ENCODE measurements at places on chromosomes 7 and 10.

DNA sequence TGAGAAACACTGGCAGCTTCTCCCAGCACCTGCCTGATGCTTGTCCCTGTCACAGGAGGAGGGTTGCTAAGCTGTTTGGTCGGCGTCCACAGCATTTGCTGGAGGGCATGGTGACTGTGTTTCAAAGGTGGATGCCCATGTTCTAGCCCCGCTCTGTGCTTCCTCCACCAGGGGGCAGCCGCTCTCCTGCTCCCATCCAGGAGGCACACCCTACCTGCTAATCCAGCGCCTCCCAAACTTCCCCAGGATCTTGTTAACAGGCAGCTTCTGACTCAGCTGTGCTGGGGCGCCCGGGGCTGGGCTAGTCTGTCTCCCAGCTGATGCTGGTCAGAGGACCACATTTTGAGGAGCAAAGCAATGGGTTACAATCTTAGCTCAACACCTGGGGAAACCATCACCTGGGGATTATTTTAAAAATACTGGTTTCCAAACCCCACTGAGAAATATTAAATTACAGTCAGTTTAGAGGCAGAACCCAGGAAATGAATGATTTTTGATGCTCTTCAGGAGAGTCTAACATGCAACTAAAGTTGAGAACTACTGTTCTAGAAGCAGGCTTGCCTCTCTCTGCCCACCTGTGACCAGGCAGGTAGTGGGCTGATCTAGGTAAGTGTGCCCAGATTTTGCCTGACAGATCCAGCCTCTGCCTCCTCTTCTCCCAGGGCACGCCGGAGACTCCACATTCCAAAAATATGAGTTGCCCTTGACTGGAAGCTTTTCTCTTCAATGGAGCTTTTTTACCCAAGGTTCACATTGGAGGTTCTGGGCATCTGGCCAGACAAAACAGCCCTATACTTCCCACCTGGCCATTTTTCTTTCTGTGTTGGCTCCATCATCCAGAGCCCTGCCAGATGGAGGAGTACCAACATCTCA, 92.7 kb upstream of the GPR26 start:
- peak; percentile 45 for DNase-seq

- peak; percentile 88 for DNase-seq
Observed at GRCh38 chr10:128210215-128211063, 84.2 kb upstream of the MKI67 start.

- DNase-seq: no peak
Observed at GRCh38 chr10:30121401-30121800, 62.0 kb upstream of the JCAD start.

- no peak for DNase-seq
Observed at GRCh38 chr10:73800560-73801252, 10.7 kb downstream of the NDST2 start.

GRCh38 chr7:36096460-36097095, 56.5 kb upstream of the EEPD1 start:
- no peak for DNase-seq

DNA sequence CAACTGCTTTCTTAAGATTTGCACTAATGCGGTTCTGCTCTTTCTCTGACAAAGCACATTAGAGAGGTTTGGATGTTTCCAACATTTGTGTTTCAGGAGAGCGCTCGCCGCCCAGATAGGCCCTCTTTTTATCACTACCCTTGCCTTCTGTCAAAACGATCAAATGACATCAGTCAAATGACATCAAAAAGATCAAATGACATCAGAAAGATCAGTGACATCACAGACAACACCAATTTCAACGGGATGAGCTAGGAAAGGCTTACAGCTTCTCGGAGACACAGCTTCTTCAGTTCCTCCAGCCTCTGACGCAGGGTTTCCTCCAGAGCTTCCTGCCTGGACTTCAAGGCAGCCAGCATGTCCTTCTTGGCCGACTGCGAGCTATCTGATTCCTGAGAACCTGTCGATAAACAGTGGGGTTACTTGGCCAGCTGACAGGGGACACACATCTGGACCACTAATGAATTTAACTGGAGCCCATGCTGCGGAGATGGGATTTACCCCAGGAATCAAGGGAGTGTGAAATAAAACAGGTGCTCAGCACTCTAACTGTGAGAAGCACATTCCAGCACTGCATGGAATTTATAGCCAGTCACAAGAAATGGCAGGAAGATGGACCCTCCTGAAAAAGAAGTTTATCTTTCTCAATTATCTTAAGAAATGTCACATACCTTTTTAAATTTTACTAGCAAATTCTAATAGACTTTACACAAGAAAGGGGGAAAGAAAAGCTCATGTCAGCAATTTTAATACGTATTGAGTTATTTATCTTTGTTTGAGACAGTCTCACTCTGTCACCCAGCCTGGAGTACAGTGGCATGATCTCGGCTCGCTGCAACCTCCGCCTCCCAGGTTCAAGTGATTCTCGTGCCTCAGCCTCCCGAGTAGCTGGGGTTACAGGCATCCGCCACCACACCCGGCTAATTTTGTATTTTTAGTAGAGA, 88.2 kb downstream of the PRPF18 start:
- no peak for DNase-seq

- no peak for DNase-seq
Observed at GRCh38 chr10:88383276-88383675, 199.8 kb downstream of the RNLS start.

- DNase-seq: no peak
Observed at GRCh38 chr10:103666762-103667150, 173.3 kb downstream of the NEURL1 start.

- DNase-seq: no peak
Observed at GRCh38 chr7:27661811-27662489, 733 bp downstream of the HIBADH start.

DNA sequence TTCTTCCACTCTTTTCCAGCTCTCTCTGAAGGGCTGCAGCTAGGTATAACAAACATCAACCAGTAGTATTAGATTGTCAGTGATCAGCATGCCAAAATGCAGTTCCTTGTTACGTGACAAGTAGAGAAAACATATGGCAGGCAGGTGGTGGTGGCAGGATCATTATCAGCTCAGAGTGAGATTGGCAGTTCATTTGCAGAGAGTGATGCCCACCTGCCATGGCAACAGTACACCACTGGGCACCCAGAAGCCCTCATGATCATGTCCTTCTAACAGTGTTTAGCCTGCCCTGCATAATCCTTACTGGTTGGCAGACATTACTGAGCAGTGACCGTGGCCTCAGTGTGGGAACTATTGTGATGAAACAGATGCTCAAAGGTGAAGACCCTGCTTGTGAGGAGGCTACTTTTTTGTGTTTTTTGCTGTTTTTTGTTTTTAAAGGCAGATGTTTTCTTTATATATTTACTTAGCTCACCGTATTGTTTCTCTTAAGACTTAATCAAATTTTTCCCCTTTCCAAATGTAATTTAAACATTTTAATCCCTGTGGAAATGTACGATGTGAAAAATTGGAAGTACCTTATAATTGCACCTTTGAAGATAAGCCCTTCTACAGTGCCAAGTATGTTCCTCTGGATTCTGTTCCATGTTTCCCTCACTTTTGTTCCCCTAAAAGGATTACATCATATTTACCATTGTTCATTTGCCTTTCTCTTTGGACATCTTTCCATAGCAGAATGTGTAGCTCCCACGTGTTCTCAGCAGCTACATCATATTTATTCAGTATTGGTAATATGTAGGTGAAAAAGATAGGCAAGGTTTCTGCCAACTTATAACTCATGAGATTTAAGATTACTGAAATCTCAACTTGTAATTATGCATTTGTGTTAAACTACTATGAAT, 179.6 kb downstream of the SND1 start:
- DNase-seq: no peak

DNA sequence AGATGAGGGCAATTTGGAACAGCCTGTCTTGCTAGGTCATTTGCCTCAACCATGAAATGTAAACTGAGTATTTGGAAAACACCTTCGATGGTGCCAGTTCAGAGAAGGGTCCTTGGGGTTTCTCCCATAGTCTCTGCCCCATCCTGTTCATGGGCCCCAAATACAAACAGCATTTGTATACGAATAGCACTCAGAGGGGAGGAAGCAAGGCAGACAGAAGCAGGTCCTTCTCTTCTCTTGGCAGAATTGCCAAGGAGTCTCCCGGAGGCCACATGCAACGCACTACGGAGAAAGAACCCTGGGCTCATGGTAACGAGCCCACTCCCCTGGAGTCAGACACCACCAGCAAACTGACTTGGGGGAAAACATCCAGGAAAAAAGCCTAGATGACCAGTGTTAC, 162.1 kb downstream of the RAB11FIP2 start:
- DNase-seq: no peak

DNA sequence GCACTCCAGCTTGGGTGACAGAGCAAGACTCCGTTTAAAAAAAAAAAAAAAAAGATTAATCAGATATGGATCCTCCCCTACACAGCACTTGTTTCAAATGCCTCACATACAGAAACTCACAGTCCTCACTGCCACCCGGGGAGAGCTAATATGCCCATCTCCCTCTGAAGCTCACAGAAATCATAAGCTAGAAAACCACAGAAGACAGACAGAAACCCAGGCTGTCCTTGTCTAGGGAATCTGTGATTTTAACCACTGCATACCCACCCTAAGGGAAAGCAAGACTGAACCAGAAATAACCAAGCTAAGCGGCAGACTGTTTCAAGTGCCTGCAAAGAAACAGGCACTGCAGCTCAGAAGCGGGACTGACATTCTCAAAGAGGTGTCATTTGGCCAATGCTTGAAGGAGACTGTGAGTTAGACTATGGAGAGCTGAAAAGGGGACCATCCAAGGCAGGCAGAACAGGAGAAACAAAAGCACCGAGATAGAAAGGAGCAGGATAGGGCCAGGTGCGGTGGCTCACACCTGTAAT, 37.6 kb downstream of the SLC37A3 start:
- DNase-seq: no peak

DNA sequence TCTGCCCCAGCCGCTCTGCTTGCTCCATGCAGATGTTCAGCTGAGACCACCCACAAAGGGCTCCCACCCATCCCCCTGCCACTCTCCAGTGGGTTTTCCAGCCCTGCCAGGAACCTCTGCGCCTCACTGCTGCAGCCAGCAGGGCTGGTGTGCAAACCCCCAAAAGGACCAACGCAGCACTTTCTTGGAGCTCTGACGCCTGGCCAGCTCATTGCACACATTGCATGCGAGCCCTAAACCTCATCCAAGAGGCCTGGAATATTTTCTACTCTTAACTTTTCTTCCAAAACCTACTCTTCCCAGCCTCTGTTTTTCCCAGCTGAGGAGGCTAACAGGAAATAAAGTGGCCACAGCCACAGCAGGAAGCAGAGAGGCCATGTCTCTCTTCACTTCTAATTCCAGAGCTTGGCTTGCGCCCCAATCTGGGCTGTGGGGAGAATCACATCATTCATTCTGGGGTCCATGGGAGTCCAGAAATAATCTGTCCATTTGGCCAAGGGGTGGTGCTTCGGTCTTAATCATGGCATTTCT, 4.6 kb upstream of the FAM170B start:
- no peak for DNase-seq

DNA sequence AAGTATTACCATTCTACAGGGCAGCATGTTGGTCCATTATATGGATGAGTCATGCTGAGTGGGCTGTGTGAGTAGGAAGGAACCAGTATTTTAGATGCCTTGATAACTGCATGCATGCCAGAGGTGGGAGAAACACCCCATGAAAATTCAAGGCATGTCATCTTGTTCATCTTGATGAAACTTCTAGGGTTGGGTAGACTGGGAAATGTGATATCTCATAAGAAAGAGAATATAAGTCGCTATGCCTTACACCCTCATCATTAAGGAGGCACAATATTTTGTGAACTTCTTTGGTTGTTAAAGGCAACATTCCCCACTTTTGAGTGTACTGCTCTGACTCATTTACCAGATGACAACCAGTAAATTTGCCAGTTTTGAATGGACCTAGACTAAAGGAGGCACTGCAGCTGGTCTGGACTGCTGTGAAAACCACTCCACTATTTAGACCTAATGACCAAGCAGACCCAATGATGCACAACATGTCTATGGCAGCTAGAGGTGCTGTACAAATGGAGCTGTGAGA, 48.0 kb downstream of the ZNF365 start:
- no peak for DNase-seq

GRCh38 chr10:22570234-22570633, 144.1 kb downstream of the PIP4K2A start:
- no peak for DNase-seq

DNA sequence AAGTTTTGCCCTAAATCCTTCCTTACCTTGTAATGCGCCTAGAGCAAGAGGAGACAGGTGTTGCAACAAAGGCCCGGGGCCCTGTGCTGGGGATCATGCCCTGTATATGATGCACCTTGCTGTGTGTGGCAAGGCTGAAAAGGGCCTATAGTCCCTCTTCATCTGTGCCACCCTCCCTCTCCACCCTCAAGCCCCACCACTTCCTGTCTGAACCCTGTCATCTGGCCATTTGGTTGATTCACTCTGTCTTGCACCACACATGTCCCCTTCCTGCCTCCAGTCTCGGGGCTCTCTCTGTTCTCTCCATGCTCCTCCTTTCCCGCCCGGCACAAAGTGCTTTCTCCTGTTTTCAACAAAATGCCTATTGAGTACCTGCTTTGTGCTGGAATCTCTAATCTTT, 11.5 kb upstream of the MALSU1 start:
- DNase-seq: no peak

GRCh38 chr10:125062227-125062913, 98.0 kb downstream of the CTBP2 start:
- no peak for DNase-seq

DNA sequence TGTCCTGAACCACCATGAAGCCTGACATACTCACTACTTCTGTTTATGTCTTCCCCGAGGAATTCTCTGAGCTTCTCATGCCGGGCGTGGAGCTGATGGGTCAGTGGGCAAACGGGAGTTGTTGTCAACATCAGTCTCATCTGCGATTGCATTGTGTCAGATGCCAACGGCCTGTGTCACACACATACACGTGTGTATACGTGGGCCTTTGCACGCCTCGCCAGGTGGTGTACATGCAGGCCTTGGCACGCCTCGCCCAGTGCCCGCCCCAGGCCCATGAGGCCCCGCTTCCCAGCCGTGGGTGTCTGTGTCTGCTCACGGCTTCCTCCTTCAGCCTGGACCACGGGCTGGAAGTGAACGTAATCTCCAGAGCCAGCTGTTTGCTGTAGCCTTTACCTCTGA, 7.5 kb upstream of the CSGALNACT2 start:
- DNase-seq: no peak

DNA sequence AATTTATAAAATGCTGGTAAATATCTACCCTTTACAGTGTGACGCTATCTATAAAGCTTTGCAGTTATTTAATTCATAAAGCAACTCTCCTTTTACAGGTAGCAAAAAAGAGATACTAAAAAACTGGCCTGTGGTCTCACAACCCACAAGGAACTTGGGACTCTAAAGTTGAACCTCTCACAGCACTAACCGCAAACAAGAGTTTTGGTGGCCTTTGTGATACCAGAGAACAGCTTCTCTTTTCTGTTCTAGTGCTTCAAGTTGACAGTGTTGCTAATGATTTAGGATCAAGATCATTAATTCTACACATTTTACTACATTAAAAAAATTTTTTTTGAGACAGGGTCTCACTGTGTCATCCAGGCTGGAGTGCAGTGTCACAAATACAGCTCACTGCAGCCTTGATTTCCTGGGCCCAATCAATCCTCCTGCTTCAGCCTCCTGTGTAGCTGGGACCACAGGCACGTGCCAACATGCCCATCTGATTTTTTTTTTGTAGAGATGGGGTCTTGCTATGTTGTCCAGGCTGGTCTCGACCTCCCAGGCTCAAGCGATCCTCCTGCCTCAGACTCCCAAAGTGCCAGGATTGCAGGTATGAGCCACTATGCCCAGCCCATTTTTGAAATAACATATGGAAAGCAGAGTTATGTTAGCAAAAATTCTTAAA, 56.0 kb upstream of the ST8SIA6 start:
- no peak for DNase-seq

GRCh38 chr10:63573068-63573697, 52.0 kb downstream of the REEP3 start:
- DNase-seq: no peak

- no peak for DNase-seq
Observed at GRCh38 chr7:81549484-81550016, 220.3 kb downstream of the HGF start.

GRCh38 chr7:44894888-44895580, 9.7 kb upstream of the PURB start:
- DNase-seq: no peak

All from activated T-cell treated with anti-CD3 and anti-CD28 coated beads, Interleukin-2, amount 50 U/mL, for 24 hours (primary cell).